ENCODE measurements at places on chromosomes 13 and 19.

DNA sequence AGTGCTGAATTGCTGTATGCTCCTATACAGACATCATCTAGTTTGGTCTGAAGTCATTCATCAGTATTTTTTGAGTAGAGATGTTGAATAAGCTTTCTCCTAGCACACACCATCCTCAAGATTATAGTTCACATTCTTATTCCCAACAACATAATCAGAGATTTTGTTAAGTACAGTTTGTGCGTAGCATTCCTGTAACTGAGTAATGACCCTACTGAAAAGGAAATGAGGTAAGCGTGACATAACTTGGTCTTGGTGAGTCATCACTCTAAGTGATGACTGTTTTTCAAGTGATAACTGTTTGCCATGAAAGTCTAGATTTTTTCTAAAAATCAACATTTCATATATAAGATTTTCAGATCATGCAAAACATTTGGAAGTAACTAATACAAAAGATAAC lies 18.5 kb upstream of the FAM216B start:
- DNase-seq = no peak

DNA sequence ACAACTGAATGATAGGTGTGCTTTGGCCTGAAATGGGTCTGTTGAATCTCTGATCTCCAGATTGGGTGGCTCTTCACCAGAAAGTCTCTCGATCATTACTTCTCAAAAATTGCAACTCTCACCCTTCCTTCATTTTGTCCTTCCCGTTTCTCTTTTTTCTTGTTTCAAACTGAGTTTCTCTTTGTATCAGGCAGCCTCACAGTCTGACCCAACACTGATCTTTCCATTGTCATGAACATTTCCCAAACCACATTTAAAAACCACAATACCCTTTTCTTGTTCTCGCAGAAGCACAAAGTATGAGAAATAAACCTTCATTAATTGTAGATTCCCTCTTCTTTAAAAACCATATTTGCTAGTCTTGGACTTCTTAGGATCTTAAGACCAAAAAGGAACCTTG lies 33.6 kb upstream of the HMGB1 start:
- DNase-seq = no peak

- DNase-seq = no peak
These were observed 170.5 kb downstream of the MZT1 start for GRCh38 chr13:72556945-72557344.

DNA sequence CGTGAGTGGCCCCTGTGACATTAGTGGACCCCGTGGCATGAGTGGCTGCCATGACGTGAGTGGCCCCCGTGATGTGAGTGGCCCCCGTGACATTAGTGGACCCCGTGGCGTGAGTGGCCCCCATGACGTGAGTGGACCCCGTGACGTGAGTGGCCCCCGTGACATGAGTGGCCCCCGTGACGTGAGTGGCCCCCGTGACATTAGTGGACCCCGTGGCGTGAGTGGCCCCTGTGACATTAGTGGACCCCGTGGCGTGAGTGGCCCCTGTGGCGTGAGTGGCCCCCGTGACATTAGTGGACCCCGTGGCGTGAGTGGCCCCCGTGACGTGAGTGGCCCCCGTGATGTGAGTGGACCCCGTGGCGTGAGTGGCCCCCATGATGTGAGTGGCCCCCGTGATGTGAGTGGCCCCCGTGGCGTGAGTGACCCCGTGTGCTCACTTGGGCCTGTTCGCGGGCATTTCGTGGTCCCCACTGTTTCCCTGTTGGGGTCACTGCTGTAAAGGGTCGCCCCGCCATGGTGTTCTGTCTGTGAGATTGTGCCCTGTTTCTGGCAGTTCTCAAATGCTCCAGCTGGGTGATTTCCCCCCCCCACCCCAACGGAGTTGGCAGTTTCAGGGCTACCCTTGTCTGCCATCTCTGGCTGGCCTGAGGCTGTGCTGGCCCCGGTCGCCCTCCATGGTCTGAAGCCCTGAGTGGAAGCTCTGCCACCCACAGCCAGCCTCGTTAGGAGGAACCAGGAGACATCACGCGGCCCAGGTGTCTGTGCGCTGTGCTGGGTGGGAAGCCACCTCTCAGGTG lies 64.2 kb downstream of the MCF2L start:
- no peak for DNase-seq

- no peak for DNase-seq
These were observed 17.6 kb downstream of the TJP3 start for GRCh38 chr19:3725640-3726310.

GRCh38 chr13:93603043-93603442 lies 376.4 kb downstream of the GPC6 start:
- DNase-seq = no peak

- DNase-seq = peak; percentile 17
These were observed 47.2 kb upstream of the POMP start for GRCh38 chr13:28611654-28612131.
